Hepatocyte (in vitro differentiated cells): ENCODE measurements at places on chromosomes 6 and 20. TPM values are rescaled to one million over a fixed set of nuclear protein-coding genes. Genes with fewer than 3 reads are reported as not detected.

DNA sequence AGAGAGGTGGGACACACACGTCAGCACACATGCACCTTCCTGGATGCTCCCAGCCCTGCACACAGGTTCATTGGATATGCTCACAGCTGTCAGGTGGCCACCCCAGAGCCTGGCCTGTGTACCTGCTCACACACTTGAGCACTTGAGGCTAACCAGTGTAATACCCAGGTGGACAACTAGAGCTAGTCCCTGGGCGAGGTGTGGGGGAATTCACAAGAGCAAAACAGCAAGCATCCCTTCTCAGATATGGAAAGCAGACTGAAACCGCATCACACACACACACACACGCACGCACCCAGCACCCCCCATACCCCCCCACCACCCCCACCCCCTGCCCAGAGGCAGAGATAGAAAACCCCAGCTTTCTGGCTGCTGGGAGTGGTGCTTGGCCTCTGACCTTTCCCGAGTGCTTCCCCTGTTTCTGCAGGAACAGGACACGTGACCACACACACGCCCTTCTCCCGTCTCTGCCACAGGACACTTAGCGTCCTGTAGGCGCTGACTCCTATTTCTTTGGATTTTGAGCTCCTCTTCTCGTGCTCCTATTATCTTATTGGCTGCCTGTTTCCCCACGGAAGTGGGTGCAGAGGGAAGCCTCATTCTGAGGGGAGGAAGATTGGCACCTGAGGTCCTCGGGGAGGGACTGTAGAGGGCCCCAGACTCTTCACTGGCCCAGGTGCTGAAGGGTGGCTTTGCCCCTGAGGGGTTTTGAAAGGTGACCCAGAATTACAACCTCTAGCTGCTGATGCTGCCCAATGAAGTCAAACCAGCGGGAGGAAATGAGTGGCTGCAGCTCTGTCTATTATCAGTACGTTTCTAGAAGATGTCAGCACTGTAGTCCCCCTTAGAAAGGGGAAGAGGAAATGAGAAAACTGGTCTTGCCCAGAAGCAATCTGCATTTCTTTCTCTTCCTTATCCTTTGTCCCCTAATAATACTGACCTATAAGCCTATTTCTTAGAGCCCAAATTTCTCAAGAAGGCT lies 65.8 kb downstream of the SYTL3 start:
- H3K4me1 ChIP-seq, result peaks cover 30% of the 10 kb centered on the region
- no peak overlapping the region for H3K4me3 ChIP-seq
- no peaks in the 10 kb centered on the region for H3K36me3 ChIP-seq
- no peaks in the 10 kb centered on the region for H3K27me3 ChIP-seq
- H3K27ac ChIP-seq, result peak overlapping the region; percentile 4

POM121L2 gene
- not detected in 2 replicates for polyA plus RNA-seq

- H3K4me3 ChIP-seq, result no peak overlapping the region
- no peak overlapping the region for H3K27ac ChIP-seq
- no peaks in the 10 kb centered on the region for H3K27me3 ChIP-seq
- DNase-seq, result no peak
- no peaks in the 10 kb centered on the region for H3K36me3 ChIP-seq
These were observed 72.2 kb downstream of the CNBD2 start for GRCh38 chr20:36040571-36040970.

DNA sequence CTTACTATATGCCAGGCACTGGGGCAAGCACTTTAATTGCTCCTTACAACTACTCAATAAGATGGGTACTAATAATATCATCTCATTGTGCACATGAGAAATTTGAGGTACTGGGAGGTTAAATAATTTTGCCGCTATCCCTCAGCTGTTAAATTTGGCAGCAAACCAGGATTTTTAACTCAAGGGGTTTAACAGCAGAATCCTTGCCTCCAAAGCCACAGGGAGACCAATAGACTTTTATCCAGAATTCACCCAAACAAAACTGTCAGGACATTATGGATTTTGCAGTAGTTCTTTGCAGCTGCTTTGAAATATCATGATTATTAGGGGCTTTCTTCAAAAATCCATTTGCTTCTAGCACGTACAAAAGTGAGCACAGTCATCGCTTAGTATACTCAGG lies 136.2 kb downstream of the RPS12 start:
- DNase-seq, result no peak
- no peaks in the 10 kb centered on the region for H3K4me1 ChIP-seq
- no peaks in the 10 kb centered on the region for H3K27me3 ChIP-seq
- H3K4me3 ChIP-seq, result no peak overlapping the region
- H3K36me3 ChIP-seq, result no peaks in the 10 kb centered on the region

PSORS1C1 gene
- 3.9 and 4.6 TPM in 2 replicates for polyA plus RNA-seq

GRCh38 chr6:117494694-117495318 lies 12.3 kb downstream of the DCBLD1 start:
- H3K27ac ChIP-seq, result peak overlapping the region; percentile 40
- H3K4me1 ChIP-seq, result peaks cover 21% of the 10 kb centered on the region
- no peaks in the 10 kb centered on the region for H3K27me3 ChIP-seq
- no peak for DNase-seq

GRCh38 chr6:135633573-135633972 lies 136.0 kb upstream of the AHI1 start:
- H3K27ac ChIP-seq, result no peak overlapping the region
- H3K4me1 ChIP-seq, result no peaks in the 10 kb centered on the region
- no peak overlapping the region for H3K4me3 ChIP-seq
- no peak for DNase-seq
- no peaks in the 10 kb centered on the region for H3K36me3 ChIP-seq
